Stimulated activated CD8-positive, alpha-beta memory T cell treated with anti-CD3 and anti-CD28 coated beads, Interleukin-7, amount 100 ng/mL, for 48 hours (primary cell): ENCODE measurements at places on chromosomes 3 and 15.
A peak's percentile ranks its signal among the peaks of the same experiment; 100 is the strongest.

DNA sequence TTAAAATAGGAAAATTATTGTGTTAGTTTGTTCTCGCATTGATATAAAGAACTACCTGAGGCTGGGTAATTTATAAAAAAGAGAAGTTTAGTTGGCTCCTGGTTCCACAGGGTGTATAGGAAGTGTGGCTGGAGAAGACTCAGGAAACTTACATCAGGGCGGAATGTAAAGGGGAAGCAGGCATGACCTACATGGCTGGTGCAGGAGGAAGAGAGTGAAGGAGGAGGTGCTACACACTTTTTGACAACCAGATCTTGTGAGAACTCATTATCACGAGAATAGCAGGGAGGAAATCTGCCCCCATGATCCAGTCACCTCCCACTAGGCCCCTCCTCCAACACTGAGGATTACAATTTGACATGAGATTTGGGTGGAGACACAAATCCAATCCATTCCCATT lies 490.7 kb downstream of the RBMS3 start:
- no peak for DNase-seq

GRCh38 chr15:91894606-91895005 lies 41.1 kb downstream of the SLCO3A1 start:
- no peak for DNase-seq

DNA sequence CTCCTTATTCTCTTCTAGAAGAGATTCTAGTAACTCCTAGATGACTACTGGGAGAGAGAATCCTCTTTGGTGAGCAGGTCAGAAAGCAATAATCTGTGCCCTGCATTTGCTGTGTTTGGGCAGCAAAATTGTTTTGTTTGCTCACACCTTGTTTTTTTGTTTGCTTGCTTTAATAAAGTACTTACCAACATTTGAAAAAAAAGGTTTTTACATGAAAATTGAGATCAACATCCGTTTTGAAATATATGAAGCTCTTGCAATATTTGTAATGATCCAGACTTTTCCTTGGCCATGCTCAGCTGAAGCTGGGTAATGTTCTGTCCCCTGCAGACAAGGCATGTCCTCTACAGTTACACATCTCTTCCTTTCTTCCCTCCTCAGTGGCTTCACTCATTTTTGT lies 62.2 kb downstream of the DIPK2A start:
- DNase-seq, result no peak

- no peak for DNase-seq
These were observed 25.2 kb upstream of the GOLGA6C start for GRCh38 chr15:75232826-75233503.

DNA sequence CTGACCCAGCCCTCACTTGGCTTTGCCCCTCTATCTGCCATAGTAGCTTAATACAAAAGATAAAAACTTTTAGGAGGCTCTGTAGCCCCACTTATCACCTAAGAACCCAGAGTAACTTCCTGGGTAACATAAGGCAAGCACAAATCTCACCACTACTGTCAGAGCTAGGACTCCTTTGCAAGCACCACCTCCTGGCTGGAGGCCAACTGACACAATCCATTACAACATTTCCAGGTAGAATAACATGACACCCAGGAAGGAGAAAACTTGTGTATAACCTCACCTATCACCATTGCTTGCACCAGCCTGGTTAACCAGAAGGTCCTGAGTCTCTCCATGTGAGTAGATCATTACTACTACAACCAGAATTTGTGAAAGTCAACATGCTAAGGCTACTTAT lies 230.0 kb downstream of the TUSC7 start:
- DNase-seq, result no peak

GRCh38 chr3:24222165-24222805 lies 272.4 kb downstream of the THRB start:
- no peak for DNase-seq

- no peak for DNase-seq
These were observed 46.6 kb downstream of the ANP32A start for GRCh38 chr15:68774120-68774519.

GRCh38 chr3:128794067-128794768 lies 68.2 kb downstream of the RAB7A start:
- DNase-seq, result peak; percentile 60

DNA sequence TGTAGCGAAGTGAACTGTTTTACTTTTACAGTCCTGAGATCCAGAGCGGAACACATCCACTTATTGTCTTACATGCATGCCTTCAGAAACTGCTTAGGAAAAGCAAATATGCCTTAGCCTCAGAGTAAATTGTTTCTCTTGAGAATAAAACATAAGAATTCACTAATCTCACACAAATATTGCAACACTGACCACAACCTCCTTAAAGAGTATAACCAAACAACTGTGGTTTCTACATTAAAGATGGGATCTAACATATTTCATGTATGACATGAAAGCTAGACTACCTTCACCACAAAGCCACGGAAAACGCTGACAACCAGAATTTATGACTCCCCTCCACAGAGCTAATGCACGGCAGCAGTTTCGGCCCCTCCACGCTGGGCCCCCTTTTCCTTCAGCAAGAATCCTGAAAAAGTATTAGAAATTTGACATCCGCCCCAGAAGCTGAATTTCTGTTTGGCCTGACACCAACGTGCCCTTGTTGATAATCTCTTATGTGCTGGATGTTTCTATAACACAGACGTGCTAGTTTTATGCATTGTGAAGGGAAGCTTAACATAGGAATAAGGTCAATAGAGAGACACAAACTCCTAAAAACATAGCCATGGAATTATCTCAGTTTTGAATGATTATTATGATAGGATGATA lies 84.6 kb downstream of the GREM1 start:
- peak; percentile 5 for DNase-seq

DNA sequence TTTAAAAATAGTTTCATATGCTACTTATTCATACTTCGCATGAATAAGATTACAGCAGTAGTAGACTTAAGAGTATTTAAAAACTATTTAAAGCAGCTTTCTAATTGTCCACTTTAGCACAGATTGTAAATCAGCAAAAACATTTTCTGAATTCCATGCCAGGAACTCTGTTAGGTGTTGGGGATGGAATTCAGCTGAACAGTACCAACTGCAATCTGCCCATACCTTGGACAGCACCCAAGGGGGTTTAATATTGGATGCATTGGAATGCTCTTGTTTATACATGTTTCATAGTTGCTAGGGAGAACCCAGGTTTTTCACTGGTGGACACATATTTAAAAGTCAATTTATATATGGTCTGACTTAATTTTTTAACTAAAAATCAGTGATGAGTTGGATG lies 74.8 kb downstream of the PPM1L start:
- DNase-seq, result no peak

- DNase-seq, result no peak
These were observed 11.6 kb downstream of the EPB42 start for GRCh38 chr15:43209059-43209824.

- no peak for DNase-seq
These were observed 749.6 kb downstream of the AGBL1 start for GRCh38 chr15:86829245-86829644.

DNA sequence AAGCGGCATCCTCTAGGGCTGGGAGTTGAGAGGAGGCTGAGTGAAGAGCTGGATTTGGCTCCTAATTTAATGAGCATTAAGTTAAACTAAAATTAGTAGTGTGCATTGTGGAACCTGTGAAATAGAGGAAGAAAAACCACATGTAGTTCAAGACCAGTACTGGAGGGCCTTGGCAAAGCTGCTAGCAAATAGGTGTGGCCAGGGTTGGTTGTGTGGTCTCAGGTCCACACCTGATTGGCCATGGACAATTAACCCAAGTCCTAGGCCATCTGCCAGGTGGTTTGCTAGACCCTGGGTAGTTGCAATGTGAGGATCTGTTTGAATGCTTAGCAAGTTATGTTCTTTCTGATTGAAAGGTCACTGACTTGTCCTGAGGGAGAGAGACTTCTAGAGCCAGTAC lies 275.5 kb downstream of the PDCD6IP start:
- DNase-seq, result no peak

GRCh38 chr15:50904211-50904610 lies 4.3 kb upstream of the AP4E1 start:
- DNase-seq, result no peak

DNA sequence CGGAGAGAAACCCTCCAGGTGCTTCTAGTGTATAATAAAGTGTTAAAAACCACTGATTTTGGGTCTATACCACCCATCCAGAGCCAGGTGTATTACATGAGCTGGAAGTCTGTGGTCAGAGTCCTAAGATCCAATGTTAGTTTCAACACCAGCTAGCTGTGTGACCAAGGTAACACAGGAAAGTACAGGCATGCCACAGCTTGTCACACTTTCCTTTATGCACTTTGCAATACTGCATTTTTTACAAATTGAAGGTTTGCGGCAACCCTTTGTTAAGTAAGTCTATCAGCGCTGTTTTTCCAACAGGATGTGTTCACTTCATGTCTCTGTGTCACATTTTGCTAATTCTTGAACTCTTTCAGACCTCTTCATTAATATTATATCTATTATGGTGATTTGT lies 201.3 kb upstream of the PRICKLE2 start:
- DNase-seq, result no peak

- DNase-seq, result no peak
These were observed 6.8 kb downstream of the FBLN2 start for GRCh38 chr3:13555753-13556152.

DNA sequence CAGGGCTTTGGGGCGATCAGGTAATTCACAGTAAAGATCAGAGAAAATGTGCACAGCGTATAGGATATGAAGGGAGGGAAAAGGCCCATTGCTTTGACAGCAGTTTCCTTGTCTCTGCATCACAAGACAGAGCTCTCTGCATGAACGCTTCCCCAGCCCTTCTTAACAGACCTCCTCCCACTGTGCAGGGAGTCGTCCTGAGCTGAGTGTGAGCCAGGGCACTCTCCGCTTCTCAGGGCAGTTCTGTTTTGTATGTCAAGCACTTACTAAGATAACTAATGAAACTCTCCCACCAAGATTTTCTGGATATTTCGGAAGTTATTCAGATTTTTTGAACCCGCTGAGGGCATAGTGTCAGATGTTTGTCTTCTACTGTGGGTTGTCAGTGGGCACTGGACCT lies 105.8 kb upstream of the C15orf61 start:
- no peak for DNase-seq

DNA sequence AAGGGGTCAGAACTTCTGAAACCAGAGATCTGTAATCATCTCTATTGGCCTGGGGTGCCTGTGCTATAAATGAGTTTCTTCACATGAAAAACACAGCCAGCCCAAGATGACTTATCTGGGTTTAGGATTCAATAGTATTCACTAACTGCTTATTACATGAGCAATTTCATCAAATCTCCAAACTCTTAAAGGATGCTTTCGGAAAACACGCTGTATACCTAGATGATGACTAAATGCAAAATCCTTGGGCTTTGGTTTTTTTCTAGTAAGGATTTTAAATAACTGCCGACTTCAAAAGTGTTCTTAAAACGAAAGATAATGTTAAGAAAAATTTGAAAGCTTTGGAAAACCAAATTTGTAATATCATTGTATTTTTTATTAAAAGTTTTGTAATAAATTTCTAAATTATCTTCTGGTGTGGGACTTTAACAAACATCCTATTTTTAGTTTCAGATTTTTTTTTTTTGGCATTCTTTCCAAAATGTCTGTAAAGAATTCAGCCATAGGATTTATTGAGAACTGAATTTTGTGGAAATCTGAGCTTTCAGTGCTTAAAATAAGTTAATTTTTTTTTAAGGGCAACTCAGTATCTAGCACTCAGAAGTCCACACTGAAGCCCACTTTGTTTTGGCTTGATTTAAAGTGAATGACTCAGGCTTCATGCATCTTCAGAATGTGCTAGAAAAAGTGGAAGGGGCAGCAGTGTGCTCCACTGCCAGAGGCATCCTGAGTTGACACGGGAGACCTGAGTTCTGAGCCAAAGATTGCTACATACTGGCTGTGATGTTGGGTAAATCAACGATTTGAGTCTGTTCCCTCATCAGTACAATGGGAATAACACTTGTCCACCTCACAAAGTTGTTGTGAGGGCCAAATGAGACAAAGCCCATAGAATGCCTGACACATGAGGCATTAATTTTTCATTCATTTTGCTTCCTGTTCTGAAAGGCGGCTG lies 18.7 kb downstream of the TMEM43 start:
- DNase-seq, result no peak

- no peak for DNase-seq
These were observed 288.6 kb downstream of the NTRK3 start for GRCh38 chr15:87967951-87968350.

DNA sequence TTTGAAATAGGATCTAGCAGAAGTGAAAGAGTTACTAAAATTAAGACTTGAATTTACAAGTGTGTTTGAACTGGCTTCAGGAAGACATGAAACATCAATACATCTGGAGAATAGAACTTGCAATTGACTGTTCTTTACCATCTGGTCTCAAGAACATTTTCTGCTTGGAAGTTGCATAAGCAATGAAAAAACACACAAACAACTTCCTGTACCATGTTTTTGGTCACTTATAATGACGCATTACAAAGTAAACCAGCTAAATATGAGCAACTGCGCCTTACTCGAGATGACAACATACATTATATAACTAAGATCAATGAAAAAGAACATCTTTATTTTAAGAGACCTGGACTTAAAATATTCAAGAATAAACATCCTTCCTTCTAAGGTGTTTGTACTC lies 112.5 kb downstream of the TIGIT start:
- DNase-seq, result no peak

DNA sequence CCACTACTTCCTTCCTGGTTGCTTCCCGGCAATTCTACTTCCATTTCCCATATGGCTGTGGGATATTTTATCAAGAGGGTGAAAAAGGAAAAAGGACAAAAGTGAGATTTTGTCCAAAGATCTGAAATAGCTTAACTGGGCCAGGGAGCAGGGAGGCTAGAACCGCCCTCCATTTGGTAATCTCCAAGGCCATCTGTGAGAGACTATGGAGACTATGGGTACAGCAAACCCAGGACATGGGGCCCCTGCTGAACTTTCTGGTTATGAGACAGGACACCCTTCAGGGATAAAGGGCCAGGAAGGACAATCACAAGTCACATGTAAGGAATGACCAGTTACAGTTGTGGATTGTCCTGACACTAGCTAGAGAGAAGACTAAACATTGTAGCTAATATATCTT lies 24.3 kb downstream of the ZSCAN2 start:
- no peak for DNase-seq

- no peak for DNase-seq
These were observed 17.5 kb downstream of the LMCD1 start for GRCh38 chr3:8519156-8519555.

GRCh38 chr3:40387001-40387894 lies at the start of gene ENTPD3:
TSS of gene ENTPD3 (plus strand) at chr3:40387184. CDS start at chr3:40388058, 874 bp downstream.
- DNase-seq, result peak; percentile 19

GRCh38 chr3:43865887-43866528 lies 175.3 kb downstream of the ABHD5 start:
- no peak for DNase-seq

- DNase-seq, result no peak
These were observed 64.4 kb upstream of the PHLDB2 start for GRCh38 chr3:111794711-111795110.

GRCh38 chr3:186223476-186223875 lies 114.6 kb upstream of the ETV5 start:
- DNase-seq, result no peak

GRCh38 chr15:43150191-43150929 lies 17.0 kb downstream of the TMEM62 start:
- DNase-seq, result no peak

- no peak for DNase-seq
These were observed 40.8 kb upstream of the MED12L start for GRCh38 chr3:151044706-151045105.

GRCh38 chr3:46693038-46693891 lies at the start of gene ALS2CL:
TSS of gene ALS2CL (minus strand) at chr3:46693679. CDS start at chr3:46689440, 4,239 bp downstream.
- peak; percentile 18 for DNase-seq

- DNase-seq, result no peak
These were observed 169.7 kb upstream of the NR2F2 start for GRCh38 chr15:96160800-96161199.
